RCC 7860 (cell line): ENCODE measurements at places on chromosomes 1 and 21.

DNA sequence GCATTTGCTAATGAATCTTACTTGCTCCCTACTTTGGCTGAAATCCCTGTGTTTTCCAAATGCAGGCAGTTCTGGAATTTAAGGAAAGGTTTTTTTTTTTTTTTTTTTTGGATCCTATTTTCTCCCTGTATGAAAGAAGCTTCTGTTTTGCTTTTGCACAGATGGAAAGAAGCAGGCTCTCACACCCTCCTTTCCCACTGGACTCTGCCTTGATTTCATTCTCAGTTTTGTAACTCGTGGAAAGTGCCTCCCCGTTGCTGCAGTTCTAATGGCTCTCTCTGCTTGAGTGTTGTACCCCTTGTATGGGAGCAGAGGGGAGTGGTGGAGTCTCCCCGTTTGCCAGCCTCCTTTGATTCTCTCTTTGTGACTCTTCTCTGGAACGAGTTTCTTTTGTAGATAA is 291.9 kb downstream of the CAMTA1 start:
- DNase-seq = no peak

DNA sequence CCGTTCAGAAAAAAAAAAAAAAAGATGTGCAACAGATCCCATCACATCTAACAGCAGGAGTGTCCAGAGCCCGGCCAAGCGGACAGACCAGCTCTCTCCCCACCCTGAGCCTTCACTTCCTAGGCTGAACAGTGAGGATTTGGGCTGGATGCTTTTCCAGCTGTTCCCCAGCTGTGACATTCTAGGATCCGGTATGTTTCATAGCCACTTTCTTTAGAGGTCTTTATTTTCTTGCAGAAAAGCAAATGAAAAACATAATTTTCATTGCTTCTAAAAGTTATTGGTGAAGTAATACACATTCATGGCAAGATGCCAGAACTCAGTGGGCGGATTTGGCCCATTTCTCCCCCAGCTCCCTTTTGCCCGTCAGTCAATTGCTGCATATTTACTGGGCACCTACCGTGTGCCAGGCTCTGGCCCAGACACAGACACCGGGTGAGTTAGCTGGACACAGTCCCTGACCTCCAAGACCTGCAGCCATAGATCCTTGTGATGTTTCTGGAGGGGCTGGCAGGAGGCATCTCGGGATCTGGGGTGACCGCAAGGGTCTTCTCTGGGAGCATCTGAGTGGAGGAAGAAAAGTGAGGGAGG is 213.7 kb upstream of the VAMP3 start:
- no peak for DNase-seq

DNA sequence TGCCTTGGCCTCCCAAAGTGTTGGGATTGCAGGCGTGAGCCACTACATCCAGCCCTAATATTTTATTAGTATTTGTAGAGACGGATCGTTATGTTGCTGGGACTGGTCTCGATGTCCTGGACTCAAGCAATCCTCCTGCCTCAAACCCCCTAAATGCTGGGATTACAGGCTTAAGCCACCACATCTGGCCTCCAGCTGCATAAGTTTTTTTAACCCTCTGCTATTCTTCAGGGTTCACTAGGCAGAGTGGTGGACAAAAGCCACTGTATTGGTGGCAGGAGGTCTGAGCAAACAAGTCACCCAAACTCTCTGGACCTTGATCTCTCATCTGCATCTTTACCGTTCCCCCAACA is 10.1 kb upstream of the CLIC4 start:
- no peak for DNase-seq

DNA sequence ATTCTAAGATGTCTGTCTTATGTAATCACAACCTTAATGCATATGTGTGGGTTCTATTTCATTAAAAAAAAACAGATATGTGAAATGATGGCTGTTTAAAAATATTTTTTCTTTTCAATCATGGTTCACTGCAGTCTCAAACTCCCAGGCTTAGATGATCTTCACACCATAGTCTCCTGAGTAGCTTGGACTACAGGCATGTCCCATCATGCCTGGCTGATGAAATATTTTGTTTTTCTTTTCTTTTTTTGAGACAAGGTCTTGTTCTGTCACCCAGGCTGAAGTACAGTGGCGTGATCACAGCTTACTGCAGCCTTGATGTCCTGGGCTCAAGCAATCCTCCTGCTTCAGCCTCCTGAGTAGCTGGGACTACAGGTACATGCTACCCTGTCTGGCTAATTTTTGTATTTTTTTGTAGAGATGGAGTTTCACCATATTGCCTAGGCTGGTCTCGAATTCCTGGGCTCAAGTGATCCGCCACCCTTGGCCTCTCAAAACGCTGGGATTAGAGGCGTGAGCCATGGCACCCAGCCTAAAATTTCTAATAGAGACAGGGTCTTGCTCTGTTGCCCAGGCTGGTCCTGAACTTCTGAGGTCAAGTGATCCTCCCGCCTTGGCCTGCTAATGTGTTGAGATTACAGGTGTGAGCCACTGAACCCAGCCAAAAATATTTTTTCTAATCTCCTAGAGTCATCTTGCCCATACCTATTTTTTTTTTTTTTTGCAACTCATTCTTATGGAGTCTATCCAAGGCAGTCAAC is 67.6 kb downstream of the GIPC2 start:
- DNase-seq = no peak

DNA sequence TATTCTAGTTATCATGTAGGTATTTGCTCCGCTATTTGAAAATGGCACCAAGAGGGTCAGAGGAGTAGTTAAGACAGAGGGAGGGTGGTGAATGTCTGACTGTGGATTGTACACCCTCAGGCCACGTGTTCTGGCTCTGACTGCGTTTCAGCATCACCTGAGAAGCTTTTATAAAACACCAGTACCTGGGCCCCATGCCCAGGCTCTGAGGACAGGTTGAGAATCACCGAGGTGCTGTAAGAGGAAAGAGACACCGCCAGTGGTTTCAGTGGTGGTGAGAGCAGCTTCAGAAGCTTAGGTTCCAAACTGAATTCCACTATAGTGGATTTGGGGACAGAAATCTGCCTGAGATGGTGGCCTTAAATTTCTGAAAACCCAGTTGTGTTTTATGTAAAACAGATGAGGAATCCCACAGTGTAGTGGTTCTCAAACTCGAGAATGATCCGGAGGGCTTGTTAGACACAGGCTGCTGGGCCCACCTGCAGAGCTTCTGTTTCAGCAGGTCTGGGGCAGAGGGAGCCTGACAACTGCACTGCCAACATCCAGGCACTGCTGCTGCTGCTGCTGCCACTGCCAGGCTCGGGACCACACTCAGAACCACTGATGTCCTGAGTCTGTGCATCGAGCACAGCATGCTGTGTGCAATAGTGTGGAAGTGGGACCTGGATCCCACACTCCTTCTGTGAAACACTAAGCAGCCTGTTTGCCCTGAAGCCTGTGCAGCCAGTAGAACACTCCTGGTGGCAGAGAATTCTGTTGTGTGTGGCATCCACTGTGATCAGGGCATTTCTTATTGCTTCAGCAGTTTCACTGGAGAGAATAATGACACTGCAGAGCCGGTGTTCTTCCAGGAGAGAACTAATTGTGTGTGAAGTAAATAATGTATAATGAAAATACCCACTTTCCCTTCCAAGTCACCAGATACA is 98.7 kb downstream of the SUSD4 start:
- no peak for DNase-seq

DNA sequence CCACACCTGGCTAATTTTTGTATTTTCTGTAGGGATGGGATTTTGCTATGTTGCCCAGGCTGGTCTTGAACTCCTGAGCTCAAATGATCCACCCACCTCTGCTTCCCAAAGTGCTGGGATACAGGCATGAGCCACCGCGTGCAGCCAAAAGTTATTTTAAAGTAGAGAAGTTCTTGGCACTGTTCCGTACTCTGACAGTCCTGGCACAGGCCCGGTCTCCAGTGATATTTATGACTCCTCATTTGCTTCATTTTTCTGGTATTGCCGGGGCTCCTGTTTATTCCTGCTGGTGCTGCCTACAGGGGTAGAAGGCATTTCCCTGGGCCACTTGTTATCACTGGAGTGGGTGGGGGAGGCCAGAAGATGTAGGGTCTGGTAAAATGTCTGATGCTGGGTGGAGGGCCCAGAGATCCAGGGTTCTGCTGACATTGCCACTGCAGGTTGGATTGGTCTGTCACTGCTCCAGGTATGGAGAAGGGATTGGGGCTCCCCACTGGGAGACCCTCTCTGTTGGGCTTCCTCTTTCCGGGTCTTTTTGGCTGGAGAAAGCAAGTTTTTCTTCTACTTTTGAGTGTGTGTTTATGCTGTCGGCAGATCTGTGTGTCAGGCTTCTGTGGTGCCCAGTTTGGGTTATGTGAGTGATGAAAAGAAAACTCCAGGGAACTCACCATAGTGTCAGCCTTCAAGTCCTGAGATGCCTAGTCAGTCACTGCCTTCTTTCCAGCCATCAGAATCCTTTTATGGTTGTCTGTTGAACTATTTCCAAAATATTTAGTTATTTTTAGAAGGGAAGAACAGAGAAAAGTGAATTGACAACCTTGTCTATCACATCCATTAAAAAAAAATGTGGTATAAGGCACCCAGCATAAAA is 4.5 kb downstream of the MROH7 start:
- DNase-seq = no peak

DNA sequence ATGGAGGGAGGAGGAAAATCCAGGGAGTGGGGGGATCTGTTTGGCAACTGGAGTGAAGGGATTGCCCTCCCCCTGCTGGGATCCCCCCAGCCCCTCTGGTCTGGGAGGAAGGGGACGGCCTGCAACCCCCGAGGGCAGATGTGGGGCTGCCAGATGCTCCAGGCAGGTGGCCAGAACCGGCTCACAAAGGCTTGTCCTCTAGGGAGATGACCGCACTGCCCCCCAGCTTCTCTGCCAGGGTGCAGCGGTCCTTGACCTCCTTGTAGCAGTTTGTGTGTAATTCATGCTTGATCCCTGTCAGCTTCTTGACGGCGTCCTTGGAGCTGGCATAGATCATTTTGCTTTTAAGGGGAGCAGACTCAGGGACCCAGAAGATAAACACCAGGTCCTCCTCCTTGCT is 69.2 kb downstream of the ROR1 start:
- DNase-seq = no peak

DNA sequence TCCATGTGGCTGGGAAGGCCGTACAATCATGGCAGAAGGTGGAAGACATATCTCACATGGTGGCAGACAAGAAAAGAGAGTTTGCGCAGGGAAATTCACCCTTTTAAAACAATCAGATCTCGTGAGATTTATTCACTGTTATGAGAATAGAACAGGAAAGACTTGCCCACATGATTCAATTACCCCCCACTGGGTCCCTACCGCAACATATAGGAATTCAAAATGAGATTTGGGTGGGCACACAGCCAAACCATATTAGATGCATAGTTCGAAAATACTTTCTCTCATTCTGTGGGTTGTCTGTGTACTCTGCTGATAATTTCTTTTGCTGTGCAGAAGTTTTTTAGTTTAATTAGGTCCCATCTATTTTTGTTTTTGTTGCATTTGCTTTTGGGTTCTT is 990.3 kb downstream of the PLA2G4A start:
- DNase-seq = no peak

DNA sequence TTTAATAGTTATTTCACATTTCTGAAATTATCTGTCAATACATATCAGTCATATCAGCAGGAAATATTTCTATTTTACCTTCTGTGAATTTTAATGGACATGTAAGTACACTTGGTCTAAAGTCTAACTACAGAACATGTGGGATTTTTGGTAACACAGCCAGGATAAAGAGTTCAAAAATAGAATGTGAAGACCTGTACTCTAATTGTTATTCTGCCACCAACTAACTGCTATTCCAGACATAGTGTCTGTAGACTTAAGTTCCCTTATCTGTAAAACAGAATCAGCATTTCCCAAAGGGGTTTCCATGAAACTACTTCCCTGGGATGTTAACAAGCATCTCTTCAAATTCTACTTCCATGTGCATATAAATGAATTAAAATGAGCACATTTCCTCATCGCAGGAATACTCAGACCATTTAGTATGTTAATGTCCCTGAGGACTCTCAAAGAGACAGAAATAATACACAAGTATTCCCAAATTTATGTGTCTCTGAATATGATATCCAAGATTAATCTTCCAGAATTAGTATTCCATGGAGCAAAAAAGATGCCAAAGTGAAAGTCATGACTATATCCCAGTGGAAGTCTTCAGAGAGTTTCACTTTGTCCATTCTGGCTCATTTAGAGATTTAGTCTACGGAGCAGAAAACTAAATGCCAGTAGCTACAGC is 325.6 kb downstream of the NEGR1 start:
- DNase-seq = no peak

DNA sequence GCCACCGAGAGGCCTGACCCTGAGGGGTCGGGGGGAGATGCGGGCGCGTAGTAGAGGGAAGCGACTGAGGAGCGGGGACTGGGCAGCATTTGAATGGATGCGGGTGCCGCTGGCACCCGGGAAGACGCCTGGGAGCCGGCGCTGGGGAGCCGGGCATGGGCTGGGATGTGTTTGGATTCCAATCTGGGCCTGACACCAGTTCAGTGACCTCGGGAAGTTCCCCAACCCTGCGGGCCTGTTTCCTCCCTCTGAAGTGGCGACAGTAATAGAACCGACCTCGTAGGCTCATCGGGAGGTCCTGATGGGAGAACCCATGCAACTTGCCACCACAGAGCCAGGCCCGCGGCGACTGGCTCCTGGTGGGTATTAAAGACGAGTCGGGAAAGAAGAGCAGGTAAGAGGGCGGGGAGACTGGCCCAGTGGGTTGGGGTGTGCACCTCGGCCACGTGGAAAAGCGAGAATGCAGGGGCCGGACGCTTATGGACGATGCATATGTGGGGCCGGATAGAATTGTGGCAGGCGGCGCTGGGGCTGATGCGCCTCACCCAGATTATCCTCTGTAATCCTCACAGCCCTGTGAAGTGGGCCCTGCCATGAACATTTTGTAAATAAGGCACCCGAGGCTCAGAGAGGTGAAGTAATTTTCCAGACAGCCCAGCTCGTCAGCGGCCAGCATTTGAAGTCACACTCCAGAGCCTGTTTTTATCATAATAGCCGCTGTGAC is 105.8 kb downstream of the SLC16A1 start:
- no peak for DNase-seq

GRCh38 chr1:224656392-224656791 is 40.3 kb downstream of the CNIH3 start:
- no peak for DNase-seq

GRCh38 chr1:15684042-15684461 is at the start of gene PLEKHM2:
PLEKHM2 (plus strand) TSS chr1:15684320; CDS start chr1:15684559, 239 bp downstream.
- no peak for DNase-seq

DNA sequence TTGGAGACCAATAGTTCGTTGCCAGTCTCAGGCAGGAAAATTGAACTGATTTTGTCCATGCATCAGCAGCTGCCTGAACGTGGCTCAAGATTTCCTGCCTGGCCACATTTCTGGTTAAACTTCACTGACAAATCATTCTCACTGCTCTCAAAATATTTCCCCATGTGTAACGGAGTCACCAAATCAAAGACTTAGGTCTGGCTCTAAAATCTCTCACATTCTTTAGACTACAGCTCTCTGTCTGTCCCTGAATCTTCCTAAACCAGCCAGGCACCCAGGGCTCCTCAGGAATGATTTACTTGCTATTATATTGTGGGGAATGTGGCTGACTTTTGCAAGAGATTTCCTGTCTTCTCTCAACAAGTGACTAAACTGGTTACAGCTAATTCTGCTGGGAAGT is 49.2 kb upstream of the GJA8 start:
- peak; percentile 10 for DNase-seq

DNA sequence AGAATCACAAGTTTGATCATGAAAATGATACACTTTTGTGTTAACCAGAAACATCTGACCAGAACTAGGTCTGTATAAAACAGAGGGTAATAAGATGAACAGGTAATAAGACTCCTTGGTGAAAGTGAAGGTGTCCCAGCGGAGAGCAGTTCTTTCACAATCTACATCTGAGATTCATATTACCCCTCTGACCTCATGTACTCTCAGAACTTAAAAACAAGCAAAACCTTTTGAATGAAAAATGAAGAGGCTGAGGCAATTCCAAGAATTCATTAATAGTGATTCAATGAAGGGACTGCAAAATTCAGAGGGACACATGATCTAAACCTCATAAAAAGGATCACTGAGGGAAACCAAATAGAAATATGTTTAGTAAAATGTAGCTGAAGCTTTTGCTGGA is 10.9 kb upstream of the MPZL1 start:
- no peak for DNase-seq
